NCI-H1048 (cell line): ENCODE measurements at places on chromosomes 2 and 18.
A peak's percentile ranks its signal among the peaks of the same experiment; 100 is the strongest.

GRCh38 chr2:50102383-50102782 is 929.5 kb downstream of the NRXN1 start:
- no peak for DNase-seq

DNA sequence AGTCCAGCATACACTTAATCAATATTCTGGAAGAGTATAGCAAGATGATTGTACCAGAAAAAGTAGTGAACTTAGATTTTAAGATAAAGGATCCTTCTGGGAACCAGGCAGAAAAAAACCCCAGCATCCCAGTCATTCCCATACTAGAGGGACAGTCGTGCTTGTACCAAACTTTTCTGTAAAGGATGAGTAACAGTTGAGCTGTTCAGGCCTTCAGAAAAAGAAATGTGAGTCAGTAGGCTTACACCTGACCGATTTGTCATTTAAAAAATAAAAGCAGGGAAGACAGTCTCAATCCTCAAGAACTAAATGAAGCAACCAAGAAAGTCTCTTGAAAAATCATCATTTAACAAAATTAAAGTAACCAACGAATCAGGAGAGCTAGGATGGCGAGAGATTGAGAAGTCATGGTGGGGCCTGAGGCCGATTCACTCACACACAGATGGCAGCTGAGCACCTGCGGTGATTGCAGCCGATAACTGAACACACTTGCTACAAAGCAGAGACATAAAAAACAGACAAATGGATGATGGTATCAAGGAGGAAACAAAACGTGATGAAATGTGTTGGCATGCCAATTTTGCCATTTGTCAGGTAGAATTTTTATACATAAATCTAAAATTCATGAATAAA is 170.0 kb upstream of the ALKAL2 start:
- no peak for DNase-seq

DNA sequence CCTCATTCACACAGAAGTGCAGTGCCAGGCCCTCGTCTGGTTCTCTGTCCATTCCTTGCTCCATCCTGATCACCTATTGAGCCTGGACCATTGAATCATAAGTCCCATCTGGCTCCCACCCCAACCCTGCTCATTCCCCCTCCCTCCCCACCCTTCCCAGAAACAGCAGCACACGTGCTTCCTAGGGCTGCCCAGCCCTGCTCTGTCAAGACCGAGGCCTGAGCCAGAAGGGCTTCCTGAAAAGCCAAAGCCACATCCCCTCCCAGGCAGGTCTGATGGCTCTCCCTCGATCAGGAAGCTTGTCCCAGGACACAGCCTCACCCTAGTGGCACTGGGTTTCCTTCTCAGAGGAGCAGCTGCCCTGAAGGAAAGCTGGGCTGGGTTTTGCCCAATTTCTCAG is 79.8 kb upstream of the FZD7 start:
- DNase-seq, result no peak

DNA sequence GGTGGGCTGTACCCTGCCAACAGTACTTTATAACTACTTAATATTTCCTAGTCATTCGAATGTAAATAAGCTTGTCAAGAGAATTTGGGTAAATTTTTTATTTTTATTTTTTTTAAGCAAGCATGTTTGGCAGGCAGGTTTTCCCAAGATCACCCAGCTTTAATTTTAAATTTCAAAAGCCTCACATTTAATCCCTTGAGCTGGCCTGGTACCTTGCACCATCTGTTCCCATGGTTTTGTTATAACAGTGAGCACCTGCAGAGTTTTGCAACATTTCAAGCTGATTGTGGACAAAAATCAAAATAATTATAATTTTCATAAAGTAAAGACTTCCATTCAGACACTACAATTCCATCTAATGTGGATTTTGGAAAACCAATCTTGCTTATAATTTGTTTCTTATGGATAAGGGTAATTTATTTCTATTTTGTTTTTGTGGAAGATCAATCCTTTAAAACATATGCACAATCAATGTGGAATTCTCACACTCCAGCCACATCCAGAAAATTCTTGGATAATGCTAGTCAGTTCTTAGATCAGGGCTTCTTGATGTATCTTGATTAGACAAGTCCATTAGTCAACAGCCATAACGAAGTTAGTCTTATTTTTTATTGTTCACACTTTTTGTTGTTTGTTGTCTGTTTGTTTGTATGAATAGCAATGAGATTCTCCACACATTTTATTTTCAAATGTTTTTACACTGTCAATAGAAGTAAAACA is 689.3 kb downstream of the NR4A2 start:
- no peak for DNase-seq

DNA sequence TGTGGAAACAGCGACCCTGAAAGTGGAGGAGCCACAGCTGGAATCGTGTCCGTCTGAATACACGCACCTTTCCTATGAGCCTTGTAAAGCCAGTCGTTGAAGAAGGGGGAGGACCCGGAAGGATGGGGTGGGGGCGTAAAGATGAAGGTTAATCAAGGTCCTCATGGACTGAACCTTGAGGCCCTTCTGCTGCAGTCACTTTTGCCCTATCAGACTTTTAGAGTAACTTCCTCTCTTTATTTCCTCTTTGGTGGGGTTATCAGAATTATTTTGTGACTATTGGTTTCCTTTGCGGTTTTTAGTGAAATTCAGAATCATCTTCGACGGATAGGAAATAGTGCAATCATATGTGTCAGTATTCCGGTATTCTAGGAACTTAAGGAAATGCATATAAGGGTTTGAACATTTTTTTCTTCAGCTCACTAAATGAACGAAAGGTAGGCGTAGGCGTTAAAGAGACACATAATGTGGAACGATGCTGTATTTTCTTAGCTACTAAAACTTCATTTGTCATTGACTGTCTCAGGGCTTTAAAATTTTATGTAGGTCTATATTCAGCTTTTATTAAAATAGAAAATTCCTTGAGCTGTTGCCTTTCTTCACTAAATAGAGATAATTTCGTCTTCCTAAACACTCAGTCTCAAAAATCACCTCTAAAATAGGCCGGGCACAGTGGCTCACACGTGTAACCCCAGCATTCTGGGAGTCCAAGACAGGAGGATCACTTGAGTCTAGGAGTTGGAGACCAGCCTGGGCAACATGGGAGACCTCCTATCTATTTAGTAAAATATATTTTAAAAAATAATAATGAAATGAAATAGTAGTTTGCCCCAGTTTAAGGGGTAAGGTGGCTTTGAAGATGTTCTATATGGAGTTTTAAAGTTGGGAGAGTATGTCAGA is 1.4 kb upstream of the YES1 start:
- DNase-seq, result no peak

- peak; percentile 2 for DNase-seq
These were observed 36.3 kb downstream of the SLC35F5 start for GRCh38 chr2:113720167-113720566.

DNA sequence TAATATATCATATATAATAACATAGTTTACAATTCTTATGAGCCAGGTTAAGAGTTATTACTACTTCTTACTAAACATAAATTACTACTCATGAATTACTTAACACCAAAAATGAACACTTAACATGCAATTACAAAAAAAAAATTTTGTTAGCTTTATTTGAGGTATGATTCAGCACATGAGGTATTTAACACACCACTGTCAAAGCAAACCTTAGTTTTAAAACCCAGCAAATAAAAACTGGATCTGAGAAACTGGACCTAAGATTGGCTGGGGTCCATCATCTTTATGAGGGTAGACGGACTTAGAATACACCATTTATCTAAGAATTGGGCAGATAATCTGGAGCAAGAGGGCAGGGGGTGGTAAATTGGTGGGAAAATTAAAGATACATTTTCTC is 81.8 kb upstream of the CREB1 start:
- no peak for DNase-seq

GRCh38 chr18:56003009-56003719 is 415.2 kb upstream of the TCF4 start:
- DNase-seq, result no peak

- DNase-seq, result no peak
These were observed 291.3 kb downstream of the AFF3 start for GRCh38 chr2:99851089-99851488.

- no peak for DNase-seq
These were observed 56.1 kb upstream of the FHL2 start for GRCh38 chr2:105454801-105455485.
